Stimulated activated CD4-positive, alpha-beta T cell treated with anti-CD3 and anti-CD28 coated beads, Interleukin-4, amount 100 ng/mL, for 48 hours (primary cell): ENCODE measurements at places on chromosomes 5 and 9.

GRCh38 chr5:1948111-1948510, 65.4 kb upstream of the IRX4 start:
- no peak for DNase-seq

- no peak for DNase-seq
Measured at GRCh38 chr9:70488098-70488792, 73.8 kb upstream of the KLF9 start.

DNA sequence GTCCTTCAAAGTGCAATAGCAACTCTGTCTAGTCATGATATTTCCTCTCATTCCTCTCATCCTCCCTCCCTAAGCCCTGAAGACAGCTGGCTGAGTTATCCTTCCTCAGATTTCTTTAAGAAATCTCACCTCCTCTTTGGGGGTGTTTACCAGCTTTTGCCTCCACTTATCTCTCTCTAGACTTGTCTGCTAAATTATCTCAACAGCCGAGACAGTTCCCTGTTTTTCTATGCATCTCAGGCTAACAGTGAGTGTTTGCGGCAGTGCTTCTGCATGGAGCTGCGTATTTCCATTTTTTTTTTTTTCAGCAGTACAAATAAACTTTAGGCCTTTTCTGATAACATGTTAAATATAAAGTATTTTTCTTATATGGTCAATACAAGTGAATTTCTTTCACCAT, 20.9 kb downstream of the KCTD16 start:
- DNase-seq: no peak

- no peak for DNase-seq
Measured at GRCh38 chr9:88871669-88872068, 119.6 kb upstream of the S1PR3 start.

- DNase-seq: no peak
Measured at GRCh38 chr9:127942216-127943010, 4.8 kb upstream of the DPM2 start.

DNA sequence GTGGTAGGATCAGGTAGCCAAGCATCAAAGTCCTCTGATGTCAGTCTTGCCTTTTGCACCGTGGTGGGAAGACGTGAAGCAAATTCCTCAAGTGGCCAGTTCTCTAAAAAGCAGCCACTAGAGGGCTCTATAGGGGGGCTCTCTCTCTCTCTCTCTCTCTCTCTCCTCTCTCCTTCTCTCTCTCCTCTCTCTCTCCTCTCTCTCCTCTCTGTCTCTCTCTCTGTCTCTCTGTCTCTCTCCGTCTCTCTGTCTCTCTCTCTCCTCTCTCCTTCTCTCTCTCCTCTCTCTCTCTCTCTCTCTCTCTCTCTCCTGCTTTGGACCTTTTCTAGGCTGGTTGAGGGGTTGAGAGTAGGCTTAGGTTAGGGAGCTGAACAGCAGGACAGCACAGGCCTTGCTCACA, 13.9 kb upstream of the OSMR start:
- no peak for DNase-seq

- no peak for DNase-seq
Measured at GRCh38 chr5:127969002-127969401, 114.6 kb upstream of the SLC12A2 start.

GRCh38 chr5:160480652-160481051, 59.0 kb downstream of the PTTG1 start:
- no peak for DNase-seq

- no peak for DNase-seq
Measured at GRCh38 chr5:96048763-96049162, 87.1 kb upstream of the ELL2 start.

GRCh38 chr9:17632994-17633393, 54.1 kb downstream of the SH3GL2 start:
- DNase-seq: no peak

DNA sequence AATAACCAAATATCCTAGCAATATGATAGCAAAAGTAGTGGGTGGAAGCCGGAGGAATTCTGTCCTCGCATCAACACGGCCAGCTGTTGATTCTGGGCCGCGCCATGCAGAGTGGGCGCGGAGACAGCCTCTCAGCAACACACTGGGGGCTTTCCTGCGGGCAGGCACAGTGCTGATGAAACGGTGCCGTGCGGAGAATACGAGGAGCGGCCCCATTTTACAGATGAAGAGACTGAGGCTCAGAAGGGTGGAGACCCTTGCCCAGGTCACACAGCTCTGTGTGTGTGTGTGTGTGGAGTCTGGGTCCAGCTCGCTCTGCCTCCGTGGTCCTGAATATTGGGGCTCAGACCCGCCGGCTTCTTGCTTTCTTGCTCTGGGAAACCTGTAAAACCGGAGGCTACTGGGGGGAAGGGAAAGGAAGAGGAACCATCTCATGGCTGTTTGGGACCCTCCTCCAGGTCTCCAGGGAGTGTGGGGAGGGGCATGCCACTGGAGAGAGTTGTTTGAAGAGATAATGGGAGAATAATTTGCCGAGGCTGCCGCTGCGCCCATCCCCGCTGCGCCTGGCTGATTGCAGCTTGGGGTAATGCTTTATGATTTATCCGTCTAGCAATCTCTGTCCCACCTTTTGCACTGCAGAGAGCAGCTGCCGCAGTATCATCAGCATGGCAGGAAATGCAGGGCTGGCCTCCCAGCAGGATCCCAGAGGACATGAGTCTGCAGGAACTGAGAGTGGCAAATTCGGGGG, 36.6 kb downstream of the NCS1 start:
- no peak for DNase-seq

DNA sequence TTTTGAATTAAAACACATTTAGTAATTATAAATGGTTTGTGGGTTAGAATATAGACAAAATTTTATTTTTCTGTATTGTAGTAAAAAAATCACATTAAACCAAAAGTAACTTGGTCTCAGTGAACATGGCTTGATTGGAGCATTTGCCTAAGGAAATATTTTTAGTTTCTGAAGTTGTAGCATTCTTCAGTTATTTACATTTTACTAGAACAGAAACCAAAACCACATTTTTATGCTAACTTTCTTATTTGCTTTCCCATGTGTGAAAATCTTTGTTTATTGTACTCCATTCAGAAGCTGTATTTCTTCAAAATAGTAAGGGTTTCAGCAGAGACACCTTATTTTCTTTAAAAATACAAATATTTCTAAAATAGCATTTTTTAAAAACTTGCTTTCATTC, 129.9 kb downstream of the SGCD start:
- DNase-seq: no peak

DNA sequence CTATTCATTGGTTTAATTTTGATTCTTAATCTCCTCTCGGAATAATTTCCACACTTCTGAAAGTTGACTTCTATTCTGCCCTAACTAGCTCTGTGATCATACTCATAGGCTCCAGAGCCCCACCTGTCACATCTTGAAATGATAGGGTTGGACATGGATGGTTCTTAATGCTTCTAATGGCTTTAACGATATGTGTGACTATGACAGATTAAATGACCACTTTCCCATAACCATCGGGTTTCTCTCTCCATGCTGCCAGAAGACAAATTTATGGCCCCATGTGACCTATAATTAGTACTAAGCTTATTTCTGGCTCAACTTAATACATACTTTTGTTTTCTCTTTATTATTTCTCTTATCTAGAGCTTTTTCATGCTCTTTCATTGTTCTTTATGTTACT, 251.1 kb upstream of the TUT7 start:
- no peak for DNase-seq

GRCh38 chr9:97858393-97858713, 5.3 kb downstream of the FOXE1 start:
- no peak for DNase-seq

GRCh38 chr5:116442095-116442534, 132.5 kb downstream of the SEMA6A start:
- no peak for DNase-seq

DNA sequence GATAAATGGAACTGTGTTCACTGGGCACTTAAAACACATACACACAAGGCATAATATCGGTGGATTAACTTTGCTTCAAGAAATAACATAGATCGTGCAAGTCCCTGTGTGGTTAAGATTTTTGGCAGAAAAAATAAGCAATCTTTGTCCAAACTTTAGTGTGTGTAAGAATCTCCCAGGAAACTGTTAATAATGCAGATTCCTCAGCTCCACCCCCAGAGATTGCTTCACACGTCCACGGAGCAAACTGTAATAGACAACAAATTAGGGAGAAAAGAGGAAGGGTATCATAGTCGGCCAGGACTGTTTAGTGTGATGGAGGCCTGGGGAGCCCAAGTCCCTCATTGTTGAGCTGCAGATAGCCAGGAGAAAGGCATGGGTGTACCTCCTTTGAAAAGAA, 84.8 kb downstream of the PJA2 start:
- DNase-seq: no peak

- DNase-seq: no peak
Measured at GRCh38 chr5:14308384-14309154, 165.4 kb downstream of the TRIO start.

DNA sequence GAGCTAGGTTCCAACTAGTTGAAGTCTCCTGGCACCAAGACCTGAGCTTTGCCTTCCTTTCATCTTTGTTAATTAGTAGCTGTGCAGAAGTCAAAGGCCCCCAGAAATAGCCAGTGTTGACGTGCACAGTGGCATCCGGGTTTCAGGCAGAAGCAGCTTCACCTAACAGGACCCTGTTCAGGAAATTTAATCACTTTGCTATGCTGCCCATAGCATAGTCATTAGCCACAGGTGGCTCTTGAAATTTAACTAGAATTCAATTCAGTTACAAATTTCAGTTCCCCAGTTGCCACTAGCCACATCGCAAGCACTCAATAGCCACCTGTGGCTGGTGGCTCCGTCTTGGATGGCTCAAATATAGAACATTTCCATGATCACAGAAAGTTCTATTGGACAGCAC, 179.1 kb downstream of the GOLPH3 start:
- no peak for DNase-seq

GRCh38 chr9:33435821-33436277, 11.5 kb downstream of the AQP3 start:
- DNase-seq: no peak

DNA sequence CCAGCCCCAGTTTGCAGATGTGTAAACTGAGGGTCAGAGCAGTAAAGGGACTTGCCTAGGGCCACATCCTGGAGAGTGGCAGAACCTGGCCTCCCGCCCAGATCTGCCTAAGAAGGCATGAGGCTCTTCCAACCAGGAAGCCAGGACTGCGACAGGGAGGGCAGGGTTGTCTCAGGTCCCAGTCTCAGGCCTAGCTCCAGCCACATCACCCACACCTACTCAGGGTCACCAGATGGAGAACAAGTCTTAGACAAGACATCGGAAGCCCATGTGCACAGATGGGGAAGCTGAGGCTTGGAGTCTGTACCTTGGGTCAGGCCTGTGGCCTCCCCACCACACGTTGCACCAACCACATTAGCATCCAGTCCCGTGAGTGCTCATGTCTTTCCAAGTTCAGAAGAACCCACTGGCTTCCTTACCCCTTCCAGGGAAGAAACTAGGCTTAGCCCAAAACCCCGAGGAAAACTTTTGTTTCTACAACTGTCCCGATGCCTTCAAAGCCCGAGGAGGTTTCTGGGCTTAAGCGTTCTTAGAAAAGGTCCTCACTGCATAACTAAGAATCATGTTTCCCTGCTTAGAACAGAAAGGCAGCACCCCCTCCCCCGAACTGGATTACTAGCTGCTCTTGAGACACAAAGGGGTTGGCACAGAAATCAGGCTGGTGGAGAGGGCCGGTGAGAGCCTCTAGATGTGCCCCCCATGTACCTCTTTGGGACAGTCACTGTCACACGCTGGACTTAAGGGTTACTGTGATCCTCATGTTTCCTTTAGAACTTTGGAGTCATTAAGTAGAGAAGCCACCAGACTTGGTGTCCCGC, 2.2 kb downstream of the FAM78A start:
- no peak for DNase-seq

- DNase-seq: no peak
Measured at GRCh38 chr9:83198371-83198770, 135.4 kb upstream of the RASEF start.

- no peak for DNase-seq
Measured at GRCh38 chr5:54230936-54231685, 79.3 kb downstream of the ARL15 start.

DNA sequence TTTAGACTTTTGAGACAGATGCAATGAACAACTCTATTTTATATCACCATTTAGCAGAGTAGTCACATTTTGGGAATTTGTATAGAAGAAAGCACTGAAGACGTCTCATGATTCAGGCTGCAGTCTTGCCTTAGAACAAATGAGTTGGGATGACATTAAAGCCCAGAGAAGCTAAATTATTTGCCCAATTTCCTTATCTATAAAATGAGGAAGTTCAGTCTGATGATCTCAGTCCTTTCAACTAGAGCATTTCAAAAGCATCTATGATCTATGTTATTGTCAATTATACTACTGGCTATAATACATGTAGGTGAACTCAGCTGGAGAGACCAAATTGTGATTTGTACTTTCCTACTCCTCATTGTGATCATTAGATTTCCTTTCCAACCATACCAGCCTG, 154.1 kb downstream of the OSTF1 start:
- DNase-seq: no peak

DNA sequence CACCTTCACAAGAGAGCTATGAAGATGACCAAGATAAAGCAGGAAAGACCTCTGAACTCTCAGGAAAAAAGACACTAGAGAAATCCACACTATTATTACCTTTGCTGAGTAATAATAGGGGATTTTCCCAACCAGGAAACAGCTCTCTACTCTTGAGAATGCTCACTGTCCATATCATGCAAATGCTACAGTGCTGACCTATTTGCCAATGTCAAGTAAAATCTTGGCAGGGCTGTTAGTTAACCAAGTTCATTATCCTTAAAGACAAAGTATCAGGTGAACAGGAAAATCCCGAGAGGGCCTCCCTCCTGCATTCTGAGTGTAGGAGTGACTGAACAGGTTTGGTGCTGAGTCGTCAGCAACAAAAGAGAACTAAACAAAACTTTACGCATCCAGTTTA, 306.6 kb downstream of the ACTL7B start:
- no peak for DNase-seq

DNA sequence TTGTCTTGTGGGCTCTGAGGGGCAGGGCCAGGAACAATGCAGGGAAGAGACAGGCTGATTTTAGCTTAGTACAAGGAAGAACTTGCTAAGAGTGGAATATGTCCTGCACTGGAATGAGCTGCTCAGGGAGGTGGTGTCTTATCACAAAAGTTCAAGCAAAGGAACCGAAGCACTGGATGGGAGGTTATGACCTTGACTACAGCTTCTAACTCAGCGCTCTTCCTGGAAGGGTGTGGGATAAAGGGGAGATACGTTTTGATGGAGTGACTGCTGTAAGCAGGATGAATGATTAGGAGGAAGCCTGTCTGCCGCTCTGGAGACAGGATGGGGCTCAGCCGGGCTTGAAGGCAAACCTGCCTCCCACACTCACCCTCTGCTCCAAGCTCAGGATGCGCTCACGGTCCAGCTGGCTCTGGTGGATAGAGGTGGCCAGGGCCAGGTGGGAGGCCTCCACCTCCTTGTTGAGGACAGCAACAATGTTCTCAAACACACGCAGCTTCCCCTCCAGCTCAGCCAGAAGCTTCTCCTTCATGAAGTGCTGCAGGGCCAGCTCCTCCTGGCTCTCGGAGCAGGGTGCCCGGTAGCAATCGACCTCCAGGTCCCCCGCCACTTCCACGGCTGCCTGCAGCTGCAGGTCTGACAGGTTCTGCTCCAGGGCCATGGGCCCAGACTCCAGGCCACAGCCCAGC, 13.5 kb downstream of the TRAF1 start:
- no peak for DNase-seq

GRCh38 chr5:55671975-55672374, 40.1 kb downstream of the SLC38A9 start:
- no peak for DNase-seq

GRCh38 chr5:142551338-142552067, 134.4 kb downstream of the FGF1 start:
- no peak for DNase-seq

- no peak for DNase-seq
Measured at GRCh38 chr5:140043508-140043872, 391 bp upstream of the NRG2 start.

GRCh38 chr5:181243018-181243563, 615 bp downstream of the RACK1 start:
- no peak for DNase-seq

GRCh38 chr9:108850293-108850897, 5.4 kb downstream of the ACTL7B start:
- DNase-seq: no peak
